ENCODE measurements at places on chromosomes 6 and 20. TPM values are rescaled to one million over a fixed set of nuclear protein-coding genes. Genes with fewer than 3 reads are reported as not detected.

DNA sequence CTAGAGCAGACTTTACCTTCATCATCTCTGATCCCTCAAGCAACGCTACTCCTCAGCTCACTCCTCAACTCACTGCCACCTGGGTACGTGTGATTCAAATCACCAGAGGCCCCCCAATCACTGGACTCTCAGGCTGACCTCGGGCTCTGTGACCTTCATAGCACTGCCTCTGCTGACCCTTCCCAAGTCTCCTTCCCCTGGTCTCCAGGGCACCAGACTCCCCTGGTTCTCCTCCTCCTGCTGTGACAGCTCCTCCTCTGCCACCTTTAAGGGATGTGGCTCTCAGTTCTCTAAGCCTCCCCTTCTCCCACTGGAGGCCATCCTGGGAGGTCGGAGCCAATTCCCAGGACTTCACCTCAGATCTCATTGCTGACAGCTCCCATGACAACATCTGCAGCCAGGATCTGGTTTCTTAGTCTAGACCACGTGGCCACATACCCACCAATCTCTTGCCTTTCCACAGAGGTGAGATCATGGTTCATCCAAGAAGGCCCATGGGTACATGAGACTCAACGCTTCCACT is 90.4 kb downstream of the NFATC2 start:
- no peak for DNase-seq

DNA sequence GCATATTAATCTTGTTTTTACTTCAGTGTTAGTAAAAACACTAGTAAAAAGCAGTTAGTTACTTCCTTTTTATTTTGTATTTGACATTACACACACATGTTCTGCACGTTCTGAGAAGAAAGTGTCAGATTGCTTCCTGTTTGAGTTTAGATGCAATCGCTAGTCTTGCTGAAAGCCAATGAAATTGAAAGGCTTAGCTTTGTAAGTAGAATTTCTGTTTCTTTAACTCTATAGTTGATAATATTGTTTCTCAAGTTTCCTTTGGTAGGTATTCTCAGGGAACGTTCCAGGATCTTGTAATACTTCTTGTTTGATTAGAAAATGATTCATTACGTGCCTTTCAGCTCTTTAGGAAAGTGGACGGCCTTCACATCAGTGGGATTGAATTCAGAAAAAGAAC is 55.0 kb downstream of the CDKAL1 start:
- peak; percentile 5 for DNase-seq

GRCh38 chr20:63174309-63175037 is 41.5 kb downstream of the YTHDF1 start:
- no peak for DNase-seq

DNA sequence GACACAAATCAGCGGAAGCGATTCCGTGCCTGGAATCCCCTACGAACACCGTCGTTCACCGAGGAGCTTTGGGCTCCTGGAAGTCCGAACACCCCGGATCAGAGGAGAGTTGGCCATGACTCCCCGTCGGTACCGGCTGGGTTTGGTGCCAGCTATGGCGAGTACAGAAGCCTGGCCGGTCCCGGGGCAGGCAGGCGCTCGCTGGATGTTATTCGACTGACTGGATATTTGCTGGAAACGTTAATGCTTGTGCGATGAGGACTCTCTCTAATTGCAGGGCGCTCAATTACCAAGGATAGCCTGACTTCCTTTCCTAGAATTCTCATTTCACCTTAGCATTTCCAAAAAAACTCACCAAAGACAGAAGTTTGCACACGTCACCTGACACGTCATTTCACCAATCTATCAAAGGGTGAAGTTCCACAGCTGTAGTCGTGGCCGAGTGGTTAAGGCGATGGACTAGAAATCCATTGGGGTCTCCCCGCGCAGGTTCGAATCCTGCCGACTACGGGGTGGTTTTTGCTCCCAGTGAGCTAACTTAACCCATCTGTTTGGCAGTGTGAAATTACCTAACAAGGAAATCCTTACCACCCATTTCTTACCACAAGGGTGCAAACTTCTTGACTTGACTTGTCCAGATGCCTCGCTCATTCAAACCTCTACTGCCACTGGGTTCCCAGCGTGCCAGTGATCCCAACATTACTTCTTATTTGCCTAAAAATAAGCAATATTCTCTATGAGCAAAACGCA is 22.7 kb upstream of the ZNF184 start:
- DNase-seq, result no peak

Gene GPLD1
- not detected for total RNA-seq
